Effector memory CD4-positive, alpha-beta T cell (primary cell): ENCODE measurements at places on chromosomes 16 and 17.

GRCh38 chr17:67139784-67140665 lies 95.7 kb downstream of the CACNG1 start:
- DNase-seq: no peak

GRCh38 chr17:50392621-50393020 lies 4.7 kb downstream of the LRRC59 start:
- DNase-seq: no peak

- no peak for DNase-seq
These were observed 37.7 kb downstream of the TMEM114 start for GRCh38 chr16:8552487-8553221.

- DNase-seq: no peak
These were observed 1.2 kb downstream of the AQP8 start for GRCh38 chr16:25217921-25218320.

DNA sequence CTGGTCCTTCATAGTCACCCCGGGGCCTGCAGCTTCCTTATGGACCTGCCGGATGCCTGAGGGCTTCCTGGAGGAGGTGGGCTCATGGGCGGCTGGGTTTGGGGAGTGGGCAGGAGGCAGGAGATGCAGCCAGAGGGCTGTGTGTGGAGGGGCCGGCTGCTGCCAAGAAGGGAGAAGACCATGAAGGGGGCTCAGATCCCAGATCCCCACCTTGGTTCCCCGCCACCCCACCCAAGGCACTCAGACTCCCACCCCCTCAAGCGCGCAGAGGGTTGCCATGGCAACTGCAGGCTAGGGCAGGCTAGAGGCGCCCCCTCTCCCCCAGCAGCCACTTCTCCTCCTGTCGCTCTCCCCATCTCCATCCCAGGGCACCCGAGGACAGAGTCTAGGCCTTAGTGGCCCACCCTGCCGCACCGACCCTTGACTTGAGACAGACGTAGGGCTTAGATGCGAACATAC lies 104.5 kb downstream of the CRLF3 start:
- DNase-seq: no peak

GRCh38 chr17:66830451-66830850 lies 4.5 kb upstream of the CACNG5 start:
- DNase-seq: no peak

GRCh38 chr17:48052956-48053757 lies 5.0 kb downstream of the NFE2L1 start:
- no peak for DNase-seq

GRCh38 chr17:17606416-17607000 lies 15.0 kb upstream of the PEMT start:
- DNase-seq: no peak

DNA sequence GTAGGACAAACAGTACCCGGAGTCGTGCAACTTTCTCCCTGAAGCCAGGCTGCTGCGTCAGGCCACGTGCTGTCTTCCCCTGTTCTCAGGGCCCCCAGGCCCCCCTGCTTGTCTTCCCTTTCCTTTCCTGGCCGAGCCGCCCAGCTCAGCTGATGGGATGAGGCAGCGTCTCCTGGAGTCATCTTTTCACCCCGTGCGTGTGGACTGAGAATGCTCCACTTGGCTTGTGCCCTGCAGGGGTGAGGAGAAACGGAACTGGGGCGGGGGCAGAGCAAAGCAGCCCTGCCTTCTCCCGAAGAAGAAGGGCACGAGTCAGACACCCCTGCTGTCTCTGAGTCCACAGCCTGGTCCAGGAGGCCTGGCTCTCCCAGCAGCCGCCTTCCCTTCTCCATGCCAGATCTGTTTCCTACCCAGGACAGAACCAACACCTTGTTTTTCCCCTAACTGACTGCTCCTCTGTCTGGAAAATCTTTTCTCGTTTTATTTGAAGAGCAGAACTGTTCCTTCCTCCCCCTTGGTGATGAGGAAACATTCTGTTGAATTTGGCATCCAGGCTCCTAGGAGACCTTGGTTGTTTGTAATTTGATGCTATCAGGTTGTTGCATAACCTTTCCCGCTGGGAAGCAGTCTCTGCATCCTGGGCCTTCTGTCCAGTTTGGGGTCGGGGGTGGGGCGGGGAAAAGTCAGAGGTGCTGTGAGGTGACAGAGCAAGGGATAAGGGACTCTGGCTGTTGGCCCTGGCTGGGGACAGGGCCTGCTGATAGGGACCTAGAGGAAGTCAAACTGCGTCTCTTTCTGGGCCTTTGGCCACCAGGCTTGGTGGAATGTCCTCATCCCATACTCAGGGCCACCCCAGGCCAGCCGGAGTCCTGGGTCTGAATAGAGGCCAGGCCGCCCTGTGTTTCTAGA lies 78.8 kb downstream of the WIPI1 start:
- DNase-seq: no peak

GRCh38 chr16:75301804-75302203 lies 50.4 kb upstream of the BCAR1 start:
- no peak for DNase-seq

DNA sequence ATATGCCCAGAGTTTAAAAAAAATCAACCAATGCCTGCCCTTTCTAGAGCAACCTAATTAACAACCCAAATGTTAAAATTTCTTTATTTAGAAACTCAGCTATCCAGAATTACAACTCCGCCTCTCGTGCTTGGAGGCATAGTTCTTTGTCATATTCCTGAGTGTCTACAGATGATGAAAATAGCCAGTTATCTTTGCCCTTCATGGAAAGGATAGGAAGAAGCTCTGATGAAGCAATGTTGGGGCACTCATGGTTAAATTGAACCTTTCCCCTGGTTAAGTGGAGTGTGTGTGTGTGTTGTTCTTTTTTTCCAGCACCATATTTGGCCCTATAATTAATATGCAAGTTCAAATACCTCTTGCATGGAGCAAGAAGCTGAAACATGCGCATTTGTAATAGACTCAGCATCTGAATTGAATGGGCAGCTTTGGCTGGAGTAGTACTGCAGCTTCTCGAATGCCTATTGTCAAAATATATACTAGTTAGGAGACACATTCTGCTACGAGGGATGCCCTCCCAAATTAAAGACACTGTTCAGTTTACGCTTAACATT lies 506.2 kb downstream of the WWOX start:
- no peak for DNase-seq

- no peak for DNase-seq
These were observed 12.1 kb downstream of the LPO start for GRCh38 chr17:58250344-58251011.

- DNase-seq: no peak
These were observed 2.7 kb downstream of the IGFBP4 start for GRCh38 chr17:40445751-40446468.

DNA sequence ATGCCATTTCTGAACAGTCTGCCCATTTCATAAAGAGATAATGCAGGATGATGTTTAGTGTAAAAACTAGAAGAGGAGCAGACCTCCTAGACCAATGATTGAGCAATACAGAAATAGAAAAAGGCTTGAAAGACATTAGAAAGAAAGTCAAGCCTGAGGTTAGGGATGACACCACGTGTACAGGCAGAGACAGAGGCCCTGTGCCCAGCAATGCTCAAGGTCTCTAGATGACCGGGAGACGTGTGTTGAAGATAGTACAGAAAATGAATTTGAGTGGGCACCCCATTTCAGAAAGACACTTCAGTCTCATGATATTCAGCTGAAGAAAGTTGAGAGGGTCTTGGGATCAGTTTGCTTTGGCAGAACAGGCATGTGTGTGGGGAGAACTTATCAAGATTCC lies 5.4 kb downstream of the GID4 start:
- DNase-seq: no peak

DNA sequence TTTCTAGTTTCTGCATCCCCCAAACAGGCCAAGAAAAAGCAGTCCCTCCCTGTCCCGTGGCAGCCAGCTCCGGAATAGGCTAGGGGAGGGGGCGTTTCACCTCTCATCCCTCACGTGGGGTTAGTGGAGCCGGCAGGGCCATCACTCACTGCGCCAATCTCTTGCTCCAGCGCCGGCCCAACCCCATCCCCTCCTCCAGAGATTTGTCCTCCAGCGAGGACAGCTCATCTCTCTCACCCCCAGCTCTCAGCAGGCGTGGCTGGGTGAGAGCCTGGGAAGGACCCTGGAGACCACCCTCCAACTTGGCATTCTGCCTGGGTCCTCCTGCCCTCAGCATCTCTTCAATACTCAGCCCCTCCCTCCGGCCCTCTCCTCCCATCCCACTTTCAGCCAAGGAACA lies 74.1 kb downstream of the TMEM132E start:
- DNase-seq: no peak

- DNase-seq: no peak
These were observed 15.9 kb downstream of the CDH5 start for GRCh38 chr16:66382171-66382965.

DNA sequence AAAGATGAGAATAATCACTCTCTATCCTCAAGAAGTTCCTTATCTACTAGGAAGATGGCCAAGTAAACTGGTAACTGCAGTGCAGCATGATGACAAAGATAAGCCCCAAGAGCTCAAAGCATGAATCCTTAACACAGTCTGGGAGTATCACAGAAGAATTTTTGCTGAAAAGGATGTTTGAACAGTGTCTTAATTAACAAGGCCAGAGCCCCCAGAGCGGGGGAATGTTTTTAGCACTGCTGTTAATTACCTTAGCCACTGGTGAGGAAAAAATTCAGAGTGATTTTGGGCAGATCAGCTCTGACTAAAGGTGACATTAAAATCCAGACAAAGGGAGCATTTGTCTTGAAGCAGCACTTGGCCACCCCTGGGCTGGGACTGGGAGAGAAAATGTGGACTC lies 30.1 kb downstream of the ADAMTS18 start:
- DNase-seq: no peak

DNA sequence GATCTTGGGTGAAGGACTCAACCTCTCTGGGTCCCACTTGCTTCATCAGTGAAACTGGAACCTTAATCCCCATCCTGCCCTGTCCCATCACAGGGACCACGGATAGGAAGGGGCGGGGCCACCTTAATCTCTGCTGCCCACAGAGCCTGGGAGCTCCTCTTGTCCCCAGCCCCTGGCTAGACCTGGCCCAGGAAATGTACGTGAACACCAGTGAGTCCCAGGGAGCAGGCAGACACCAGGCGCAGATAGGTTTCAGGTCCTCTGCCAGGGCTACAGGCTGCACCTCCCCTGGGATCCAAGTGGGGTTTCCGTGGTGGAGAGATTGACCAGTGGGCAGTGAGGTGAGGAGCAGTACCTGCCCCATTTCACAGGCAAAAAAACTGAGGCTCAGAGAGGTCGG lies 21.0 kb downstream of the RAB11FIP4 start:
- DNase-seq: no peak

- DNase-seq: no peak
These were observed 592.5 kb upstream of the CA10 start for GRCh38 chr17:52751051-52751450.

GRCh38 chr17:44038604-44039011 lies 23.8 kb upstream of the TMEM101 start:
- DNase-seq: no peak

DNA sequence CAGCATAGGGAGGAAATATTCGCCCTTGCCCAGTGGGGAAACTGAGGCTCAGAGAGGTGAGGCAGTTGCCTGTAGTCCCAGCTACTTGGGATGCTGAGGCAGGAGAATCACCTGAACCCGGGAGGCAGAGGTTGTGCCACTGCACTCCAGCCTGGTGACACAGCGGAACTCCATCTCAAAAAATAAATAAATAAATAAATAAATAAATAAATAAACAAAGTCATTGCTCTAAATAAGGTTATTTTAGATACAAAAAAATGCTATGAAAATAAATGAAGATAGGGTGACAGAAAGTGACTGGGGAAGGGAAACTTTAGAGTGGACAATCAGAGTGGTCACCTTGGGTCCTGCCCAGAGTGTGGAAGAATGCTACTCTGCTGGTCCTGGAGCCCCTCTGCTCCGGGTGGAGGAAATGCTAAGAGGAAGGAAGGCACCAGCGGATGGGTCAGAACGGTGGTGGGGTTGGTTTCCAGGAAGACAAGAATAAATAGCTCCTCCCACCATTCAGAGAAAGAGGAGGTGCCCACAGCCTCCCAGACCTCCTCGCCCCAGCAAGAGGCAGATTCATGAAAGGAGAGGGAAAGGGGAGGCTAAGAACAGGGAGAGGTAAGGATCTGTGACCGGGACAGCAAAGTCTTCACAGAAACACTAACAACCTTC lies 17.6 kb downstream of the TRPV3 start:
- DNase-seq: no peak

DNA sequence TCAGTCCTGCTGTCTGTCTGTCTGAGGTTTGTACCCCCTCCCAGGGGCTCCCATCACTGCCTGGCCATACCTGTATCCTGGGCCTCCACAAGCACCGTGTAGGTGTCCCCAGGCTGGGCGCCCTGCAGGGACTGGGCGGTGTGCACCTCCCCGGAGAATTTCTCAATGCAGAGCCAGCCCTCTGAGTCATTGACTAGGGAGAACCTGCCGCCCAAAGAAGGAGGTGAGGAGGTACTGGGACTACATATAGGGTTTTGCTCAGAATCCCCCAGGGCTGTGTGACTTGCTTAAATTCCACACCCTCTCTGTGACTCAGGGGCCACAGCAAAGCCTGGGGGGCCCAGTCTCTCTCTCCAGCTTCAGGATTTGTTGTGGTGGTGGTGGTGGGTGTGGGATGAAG lies 7.6 kb downstream of the CDH16 start:
- no peak for DNase-seq

- no peak for DNase-seq
These were observed 65.4 kb downstream of the MAF start for GRCh38 chr16:79535130-79535529.

- DNase-seq: no peak
These were observed 547 bp downstream of the PLCD3 start for GRCh38 chr17:45131616-45132319.

DNA sequence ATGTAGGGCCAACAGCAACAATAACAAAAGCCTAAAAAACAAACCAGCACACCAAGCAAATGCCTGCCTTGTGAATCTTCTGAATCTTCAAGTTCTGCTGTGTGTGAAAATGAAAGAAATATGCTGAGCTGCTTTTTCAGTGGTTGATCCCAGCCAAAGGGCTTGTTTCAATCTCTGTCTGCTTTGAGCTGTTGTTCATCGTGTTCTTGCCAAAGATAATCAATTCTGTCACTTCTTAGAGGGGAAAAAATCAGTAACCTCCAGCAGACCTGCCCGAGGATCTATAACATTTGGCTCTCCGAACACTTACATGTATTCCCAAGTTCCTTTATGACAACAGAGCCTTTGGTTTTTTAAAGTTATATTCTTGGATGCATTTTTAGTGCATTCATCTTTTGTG lies 65.9 kb downstream of the VPS35L start:
- no peak for DNase-seq

GRCh38 chr16:79310710-79311109 lies 289.8 kb downstream of the MAF start:
- no peak for DNase-seq
